NCI-H1436 (cell line): ENCODE measurements at places on chromosomes 5 and 9.

DNA sequence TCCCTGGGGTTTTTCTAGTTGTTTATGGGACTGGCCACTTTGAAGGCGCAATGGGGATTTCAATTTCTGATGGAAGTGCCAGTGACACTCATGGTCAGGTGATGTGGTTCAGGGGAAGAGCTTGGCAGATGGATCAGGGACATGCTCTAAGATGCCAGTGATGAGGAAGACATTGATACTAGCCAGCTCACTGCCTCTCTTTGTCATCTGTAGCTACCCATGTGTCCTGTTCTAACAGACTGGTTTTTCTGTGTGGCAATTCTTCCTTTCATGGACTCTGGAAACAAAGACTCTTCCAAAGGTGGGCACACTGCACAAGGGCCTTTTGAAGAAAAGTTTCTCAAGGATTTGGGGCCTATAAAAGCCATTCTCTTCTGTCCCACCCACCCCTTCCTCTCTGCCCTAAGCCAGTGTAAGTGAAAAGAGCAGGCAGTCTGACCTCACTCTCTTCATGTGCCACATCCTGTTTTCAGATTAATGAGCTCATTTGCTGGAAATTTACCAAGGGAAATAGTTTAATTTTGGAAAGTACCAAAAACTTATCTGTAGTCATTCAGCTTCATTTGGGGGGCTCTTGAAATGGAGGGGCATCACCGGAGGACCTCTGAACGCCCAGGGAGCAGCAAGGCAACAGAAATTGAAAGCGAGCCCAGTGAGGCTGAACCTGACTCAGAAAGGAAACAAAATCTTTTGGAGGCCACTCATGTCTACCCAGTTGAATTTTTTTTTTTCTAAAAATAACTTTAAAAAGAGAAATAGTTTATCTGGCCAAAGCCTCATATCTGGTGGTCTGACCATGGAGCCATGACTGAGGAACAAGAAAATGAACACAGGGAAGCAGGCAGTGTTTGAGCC, 4.9 kb upstream of the TRAF1 start:
- no peak for DNase-seq

- no peak for DNase-seq
Measured at GRCh38 chr9:85603936-85604335, 137.8 kb downstream of the AGTPBP1 start.

DNA sequence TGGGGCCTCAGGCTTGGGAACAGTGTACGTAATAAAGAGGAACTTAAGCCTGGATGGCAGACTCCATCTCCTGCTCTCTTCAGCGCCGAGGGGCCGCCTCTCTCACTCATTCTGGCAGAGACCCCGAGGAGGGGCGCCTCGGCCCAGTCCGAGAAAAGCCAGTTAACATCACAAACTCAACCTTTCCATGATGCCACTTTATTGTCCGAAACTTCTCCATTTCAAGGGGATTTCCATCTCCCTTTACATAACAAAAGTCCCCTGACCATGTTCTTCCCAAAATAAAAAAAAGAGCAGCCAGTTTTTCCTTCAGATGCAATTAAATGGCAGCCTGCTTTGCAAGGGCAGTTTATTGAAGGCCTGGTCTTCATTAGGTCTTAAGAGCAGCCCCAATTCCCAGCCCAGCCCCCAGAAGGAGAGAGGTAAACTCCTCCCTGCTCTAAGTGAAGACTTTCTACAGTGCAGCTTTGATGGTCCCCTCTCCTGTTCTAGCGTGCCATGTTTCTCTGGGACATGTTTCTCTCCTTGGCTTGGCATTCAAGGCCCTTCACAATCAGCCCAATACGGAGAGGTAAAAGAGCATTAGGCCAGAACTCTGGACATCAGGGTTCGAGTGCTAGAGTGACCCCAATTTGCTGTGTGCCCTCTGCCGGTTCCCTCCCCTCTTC, 19.5 kb upstream of the RAB14 start:
- DNase-seq, result no peak

DNA sequence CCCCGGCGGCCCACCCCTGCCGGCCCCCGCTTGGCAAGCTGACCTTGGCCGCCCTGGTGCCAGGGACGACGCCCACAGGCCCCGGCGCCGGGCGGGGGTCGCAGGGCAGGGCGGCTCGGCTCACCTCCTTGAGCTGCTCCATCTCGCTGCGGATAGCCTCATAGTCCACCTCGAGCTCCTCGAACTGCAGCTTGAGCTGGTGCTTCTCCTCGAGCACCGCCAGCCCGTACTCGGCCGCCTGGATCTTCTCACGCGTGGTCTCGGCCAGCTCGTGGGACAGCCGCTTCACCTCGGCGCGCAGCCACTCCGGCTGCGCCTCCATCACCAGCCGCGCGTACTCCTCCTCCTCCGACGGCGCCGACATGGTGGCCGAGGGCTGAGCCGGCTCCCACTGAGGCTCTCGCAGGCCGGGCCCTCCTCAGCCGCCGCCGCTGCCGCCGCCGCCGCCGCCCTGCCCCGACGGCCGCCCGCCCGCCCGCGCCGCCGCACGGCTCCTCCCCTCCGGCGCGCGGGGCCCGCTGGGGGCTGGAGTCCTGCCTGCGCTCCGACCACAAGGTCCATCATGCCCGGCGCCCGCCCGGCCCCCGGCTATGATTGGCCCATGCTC, at the start of gene BICD2:
Gene BICD2, minus strand, starts transcription at position 453 of the 607 bp plus-strand sequence. Its CDS starts 89 bp downstream, at position 364.
- DNase-seq, result no peak

DNA sequence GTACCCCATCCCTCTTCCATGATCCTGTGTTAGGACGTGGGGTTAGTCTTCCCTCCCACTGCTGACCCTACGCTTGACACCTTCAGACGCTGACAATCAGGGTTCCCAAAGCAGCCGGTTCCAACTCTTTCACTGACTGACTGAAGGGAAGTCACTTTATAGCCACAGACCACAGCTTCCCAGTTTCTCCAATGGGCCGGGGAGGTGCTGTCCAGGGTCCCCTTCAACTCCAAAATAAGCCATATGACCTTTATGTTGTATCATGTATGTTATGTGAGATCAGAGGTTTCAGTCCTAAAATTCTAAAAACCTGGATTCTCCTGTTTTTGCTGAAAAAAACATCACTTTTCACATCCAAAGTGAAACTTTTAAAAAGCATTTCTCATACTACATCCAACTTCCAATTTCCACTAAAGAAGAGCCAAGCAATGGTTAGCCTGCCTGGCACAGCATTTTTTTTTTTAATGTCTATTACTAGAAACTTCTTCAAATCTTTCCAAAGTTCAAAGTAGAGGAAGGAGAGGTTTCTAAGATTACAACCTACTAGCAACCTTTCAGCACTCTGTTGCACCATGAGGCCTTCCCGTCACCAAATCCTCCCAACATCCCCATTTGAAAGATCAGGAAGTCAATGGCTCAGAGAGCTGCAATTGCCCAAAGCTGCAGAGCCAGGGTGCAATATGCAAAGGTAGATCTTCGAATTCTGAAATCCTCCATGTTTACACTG, 5.2 kb downstream of the EPB41L4B start:
- no peak for DNase-seq

DNA sequence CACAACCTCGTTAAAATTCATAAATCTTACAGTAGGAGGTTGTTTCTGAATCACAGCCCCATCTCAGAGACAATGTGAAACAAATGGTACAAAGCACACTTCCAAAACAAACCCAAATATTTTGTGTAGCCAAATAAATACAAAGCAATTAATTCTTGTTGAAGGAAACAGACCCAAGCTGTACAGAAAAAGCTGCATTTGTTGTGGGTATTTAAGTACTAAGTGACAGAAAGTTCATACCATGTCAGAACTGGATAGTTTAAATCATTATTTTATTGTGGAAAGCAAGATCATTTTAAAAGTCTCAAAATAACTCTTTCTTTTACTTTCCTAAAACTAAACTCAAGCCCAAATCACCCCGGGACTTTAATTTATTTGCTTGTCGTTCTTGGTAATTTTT, 570.7 kb downstream of the ELAVL2 start:
- no peak for DNase-seq

GRCh38 chr5:610011-610743, 2.0 kb upstream of the CEP72 start:
- DNase-seq, result no peak

DNA sequence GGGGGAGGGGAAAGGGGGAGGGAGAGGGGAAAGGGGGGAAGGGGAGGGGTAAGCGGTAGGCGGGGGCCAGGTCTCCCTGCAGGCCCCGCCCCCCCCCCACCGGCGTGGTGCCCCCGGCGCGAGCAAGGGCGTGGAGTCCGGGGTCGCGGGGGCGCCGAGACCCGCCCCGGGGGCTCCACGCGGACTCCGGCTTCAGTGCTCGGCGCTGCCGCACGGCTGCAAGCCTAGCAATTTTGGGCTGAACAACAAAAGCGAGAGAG, 10.8 kb downstream of the C9orf50 start:
- no peak for DNase-seq

GRCh38 chr5:72046106-72046505, 61.2 kb upstream of the MAP1B start:
- DNase-seq, result no peak

GRCh38 chr5:157059093-157059539, at the start of gene HAVCR1:
Gene HAVCR1, minus strand, starts transcription at chr5:157059116. Its CDS starts 1,173 bp downstream, at chr5:157057943.
- no peak for DNase-seq

DNA sequence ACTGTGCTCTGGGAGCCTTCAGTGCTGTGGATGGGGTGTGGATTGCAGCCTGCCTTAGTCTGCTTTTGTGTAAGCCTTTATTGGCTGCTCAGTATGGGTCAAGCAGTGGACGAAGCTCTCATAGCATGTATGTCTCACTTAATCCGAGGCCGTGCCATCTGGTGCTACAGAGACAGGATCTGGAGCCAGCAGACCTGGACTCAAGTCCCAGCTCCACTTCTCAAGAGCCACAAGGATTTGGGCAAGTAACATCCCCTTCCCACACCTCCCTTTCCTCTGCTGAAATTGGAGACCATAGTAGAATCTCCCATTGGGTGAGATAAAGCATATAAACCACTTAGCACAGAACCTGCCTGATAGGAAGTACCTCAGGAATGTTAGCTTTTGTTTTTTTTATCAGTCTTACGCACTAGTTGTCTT, 23.4 kb upstream of the LECT2 start:
- no peak for DNase-seq

GRCh38 chr5:13480834-13481233, 463.7 kb downstream of the DNAH5 start:
- DNase-seq, result no peak

- no peak for DNase-seq
Measured at GRCh38 chr5:112914584-112914983, 7.4 kb downstream of the REEP5 start.

- DNase-seq, result no peak
Measured at GRCh38 chr5:147555176-147555575, 45.3 kb upstream of the DPYSL3 start.

DNA sequence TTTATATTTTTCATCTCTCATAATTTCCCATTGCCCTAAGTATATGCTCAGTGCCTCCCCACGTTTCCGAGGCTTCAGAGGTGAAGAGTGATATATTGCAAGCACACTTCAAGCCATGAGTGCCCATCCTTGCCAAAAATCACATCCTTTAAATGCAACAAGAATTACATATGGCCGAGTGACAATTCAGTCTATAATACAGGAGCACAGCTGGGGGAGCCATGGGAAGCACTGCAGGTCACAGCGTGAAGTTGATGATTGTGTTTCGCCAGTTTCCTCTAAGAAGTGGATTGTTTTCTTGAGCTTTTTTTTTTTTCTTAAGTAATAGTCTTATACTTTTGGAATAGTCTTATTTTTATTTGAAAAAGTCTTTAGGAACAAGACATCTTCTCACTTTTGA, 61.1 kb downstream of the MTRR start:
- DNase-seq, result no peak

DNA sequence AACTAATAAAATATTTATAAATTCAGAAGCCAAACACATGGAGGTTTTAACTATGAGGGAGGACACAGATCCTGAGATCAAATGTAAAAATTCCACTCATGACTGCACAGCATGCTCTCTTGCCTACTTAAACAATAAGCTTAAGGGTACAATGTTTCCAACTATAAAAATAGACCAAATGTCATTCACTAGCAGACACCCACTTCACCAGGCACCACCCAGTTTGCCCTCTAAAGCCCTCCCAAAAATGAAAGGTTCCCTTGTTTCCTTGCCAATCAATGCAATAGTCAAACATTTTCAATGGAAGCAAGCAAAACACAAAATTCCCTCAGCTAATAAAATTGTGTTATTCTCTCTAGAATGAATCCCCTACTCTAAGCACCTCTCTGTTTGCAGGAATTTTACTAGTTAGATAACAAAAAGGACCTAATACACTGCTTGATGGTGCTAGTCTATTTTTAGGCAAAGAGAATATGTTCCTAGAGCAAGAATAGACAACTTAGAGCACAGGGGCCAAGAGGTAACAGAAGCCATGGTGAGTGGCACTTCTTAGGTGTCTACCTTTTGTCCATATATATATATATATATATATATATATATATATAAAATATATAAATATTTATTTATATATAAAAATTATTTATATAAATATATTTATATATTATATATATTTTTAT, 135.3 kb downstream of the HOMER1 start:
- DNase-seq, result no peak

DNA sequence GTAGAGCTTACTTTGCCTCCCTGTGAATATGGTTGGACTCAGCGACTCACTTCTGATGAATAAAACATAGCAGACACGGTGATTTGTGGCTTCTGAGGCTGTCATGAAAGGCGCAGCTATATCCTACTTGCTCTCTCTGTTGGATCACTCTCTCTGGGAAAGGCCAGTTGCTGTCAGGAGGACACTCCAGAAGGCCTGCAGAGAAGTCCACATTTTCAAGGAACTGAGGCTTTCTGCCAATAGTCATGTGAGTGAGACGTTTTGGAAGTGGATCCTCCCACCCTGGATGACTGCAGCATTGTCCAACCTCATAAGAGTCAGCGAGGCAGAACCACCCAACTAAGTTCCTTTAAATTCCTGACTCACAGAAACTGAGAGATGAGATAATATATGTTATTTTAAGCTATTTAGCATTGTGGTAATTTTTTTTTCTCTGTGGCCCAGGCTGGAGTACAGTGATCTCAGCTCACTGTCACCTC, 156.0 kb upstream of the MAST4 start:
- no peak for DNase-seq

- no peak for DNase-seq
Measured at GRCh38 chr9:126687930-126688461, 74.3 kb downstream of the LMX1B start.

DNA sequence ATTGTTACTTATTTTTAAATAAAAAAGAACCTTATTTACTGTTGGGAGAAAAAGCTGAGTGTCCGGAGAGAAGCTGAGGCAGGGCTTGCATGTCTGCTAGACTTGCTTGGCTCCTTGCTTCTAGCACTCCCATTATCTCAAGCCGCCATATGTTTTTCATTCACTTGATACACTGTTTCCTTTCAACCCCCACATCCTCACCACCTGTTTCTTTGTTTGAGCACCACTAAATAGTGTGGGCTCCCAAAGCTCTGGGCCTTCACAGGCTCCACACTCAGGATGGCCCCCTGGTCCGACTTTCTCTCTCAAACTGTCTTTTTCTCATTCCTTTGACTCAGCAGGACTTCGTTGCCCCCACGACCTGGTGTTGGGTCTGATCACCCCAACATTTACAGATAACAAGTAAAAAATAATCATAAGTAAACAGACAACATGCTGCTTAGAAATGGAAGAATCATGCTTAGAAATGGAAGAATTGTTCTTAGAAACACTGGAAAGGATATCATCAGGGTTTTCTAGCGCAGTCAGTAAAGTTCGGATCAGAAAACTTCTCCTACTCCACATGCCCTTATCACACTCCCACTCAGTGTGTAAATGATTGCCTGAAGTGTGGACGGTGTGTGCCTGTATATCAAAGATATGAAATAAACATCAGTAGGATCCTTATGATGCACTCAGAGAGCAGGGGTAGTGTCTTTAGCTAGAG, 58.5 kb downstream of the APTX start:
- no peak for DNase-seq
